ENCODE measurements at places on chromosomes 5 and 9.

- no peak for DNase-seq
Observed at GRCh38 chr5:52710310-52710971, 77.3 kb upstream of the ITGA1 start.

- DNase-seq = no peak
Observed at GRCh38 chr9:69170231-69170630, 3.8 kb upstream of the TJP2 start.

DNA sequence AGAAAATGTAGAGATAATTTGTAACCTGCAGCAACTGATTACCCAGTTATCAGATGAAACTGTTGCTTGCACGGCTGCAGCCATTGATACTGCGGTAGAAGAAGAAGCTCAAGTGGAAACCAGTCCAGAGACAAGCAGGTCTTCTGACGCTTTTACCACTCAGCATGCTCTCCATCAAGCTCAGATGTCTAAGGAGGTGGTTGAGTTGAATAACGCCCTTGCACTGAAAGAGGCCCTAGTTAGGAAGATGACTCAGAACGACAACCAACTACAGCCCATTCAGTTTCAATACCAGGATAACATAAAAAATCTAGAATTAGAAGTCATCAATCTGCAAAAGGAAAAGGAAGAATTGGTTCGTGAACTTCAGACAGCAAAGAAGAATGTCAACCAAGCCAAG is 1.7 kb downstream of the KIF4B start:
- DNase-seq = no peak

DNA sequence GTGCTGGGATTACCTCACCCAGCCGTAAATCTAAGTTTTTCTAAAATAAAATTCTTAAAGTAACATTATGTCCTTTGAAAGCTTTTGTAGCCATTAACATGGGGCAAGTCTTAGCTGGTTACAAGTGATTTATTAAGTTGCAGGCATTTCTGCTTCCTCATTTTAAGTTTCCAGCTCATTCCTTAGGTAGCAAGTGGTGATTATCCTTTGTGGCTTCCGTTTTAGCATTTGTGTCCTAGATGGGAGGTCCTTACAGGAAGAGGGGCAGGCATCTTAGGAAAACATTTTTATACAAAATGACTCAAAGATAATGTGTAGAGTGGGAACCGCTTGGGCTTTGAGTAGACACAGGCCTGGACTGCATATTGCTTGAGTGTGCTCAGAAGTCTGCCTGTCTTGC is 35.0 kb upstream of the ROPN1L start:
- no peak for DNase-seq

DNA sequence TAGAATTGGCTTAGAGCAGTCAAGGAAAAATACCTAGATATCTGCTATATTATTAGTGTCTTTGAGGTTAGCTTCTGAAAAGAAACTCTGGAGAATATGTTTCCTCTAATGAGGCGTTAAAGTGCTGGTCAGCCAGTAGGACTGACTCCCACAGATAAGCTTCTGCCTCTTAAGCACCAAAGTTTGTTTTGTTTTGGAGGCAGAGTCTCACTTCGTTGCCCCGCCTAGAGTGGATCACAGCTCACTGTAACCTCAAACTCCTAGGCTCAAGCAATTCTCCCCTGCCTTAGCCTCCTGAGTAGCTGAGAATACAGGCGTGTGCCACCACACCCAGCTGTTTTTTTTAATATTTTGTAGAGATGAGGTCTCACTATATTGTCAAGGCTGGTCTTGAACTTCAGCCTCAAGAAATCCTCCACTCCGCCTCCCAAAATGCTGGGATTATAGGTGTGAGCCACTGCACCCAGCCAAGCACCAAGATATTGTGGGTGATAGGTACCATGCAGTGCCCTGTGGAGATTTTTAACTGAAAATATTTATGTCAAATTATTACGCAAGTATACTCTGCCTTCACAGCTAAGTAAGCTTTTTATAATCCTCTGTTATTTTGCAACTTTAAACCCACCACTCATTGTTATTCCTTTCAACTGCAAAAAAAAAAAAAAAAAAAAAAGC is 24.7 kb upstream of the TMEM171 start:
- DNase-seq = no peak

GRCh38 chr5:83914199-83914598 is 193.5 kb upstream of the HAPLN1 start:
- DNase-seq = no peak

GRCh38 chr9:20683351-20684034 is 566 bp upstream of the FOCAD start:
- peak; percentile 14 for DNase-seq

DNA sequence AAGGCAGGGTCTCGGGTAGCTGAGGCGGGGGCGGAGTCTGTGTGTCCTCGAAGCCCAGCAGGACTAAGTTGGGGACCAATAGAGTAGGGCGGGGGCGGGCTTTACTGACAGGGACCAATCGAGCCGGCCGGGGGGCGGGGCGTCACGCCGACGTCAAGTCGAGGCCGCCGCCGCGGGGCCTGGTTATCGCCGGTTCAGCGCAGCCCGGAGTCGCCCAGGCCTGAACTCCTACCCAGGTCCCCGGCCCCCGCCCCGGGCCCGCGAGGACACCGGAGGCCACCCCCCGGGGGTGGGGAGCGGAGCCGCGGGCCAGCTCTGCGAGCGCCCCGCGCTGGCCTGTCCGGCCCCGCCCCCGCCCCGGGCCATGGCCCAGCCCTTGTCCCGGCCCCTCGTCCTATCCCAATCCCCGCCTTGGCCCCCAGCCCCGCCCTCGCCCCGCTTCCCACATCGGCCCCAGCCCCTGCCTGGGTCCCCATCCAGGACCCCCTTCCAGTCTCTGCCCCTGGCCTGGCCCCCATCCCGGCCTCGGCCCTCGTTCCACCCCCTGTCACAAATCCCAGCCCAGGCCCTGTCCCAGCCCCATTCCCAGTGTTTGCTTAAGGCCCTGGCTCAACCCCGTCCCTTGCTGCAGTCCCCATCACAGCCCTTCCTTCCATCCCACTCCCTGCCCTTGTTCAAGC is at the start of gene TMEM8B:
Gene TMEM8B (plus strand): TSS at position 145 of the 680 bp plus-strand sequence. CDS start 220 bp downstream, at position 365.
- peak; percentile 87 for DNase-seq

GRCh38 chr9:97272072-97272471 is 35.4 kb upstream of the CCDC180 start:
- DNase-seq = no peak

DNA sequence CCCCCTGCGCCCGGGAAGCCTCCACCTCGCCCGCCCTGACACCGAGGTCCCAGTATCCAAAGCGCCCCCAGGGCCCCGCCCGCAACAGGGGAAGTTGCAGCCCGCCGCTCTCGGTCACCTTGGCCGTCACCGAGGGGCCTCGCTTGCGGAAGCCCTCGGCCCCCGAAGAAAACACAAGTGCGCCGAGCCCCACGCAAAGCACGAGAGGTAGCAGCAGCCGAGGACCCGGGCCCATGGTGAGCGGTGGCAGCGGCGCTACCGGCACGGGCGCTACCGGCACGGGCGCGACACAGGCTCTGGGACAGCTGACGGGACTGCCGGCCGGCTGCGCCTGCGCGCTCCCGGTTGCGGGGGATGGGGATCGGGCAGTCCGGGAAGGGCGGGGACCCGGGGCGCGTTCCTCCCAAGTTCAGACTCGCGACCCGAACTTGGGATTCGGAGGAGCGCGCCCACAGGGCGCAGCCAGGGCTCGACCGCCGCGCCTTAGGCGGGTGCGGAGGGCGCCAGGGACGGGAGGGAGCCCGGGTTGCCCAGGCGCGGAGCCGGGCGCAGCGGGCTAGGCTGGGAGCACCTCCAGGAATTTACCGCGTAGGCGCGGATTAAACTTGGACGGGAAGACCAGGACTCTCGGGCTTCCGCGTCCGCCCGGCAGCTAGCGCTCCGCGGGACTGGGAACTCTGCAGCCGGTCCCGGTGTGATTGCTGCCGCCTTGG is at the start of gene PPIC:
Gene PPIC (minus strand): TSS at position 335 of the 713 bp plus-strand sequence. CDS start 100 bp downstream, at position 235.
- DNase-seq = peak; percentile 24

- DNase-seq = no peak
Observed at GRCh38 chr5:144481861-144482260, 311.2 kb downstream of the KCTD16 start.

DNA sequence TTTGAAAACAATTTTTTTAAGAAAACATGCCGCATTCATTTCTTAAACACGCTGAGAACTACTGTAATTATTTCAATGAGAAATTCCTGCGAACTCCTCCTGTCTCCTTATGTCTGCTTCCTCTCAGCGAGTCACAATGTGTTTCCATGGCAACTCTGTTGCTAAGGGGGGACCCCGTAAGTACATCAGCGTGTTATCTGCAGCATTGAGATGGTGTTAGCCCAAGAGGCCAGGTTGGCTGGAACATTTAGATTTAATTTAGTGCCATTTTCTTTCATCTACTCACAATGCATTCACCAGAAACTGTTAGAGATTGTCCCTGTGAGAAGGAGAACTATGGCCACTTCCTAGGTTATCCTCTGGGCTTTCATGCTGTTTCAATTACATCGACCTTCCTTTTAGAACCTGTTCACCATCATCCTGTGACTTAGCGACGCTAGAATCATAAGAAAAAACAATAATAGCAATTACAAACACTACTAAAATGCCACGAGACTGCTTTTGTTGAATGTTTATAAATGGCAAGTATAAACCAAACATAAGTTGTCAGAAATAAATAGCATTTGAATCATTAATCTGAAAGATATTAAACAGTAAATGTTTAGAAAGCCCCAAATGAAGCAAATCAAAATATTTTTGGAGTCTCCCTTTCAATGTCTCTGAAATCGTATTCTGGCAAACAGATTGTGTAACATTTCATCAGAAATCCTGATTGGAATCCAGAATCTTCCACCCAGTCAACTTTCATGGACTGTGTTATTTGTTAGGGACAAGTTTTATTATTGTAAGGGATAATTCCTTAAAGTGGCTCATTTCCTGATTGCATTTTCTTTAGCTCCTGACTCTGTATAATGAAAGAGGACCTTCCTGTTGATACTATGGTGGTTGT is 39.7 kb upstream of the SHC3 start:
- no peak for DNase-seq

- no peak for DNase-seq
Observed at GRCh38 chr5:163758283-163758711, 252.9 kb downstream of the MAT2B start.

- no peak for DNase-seq
Observed at GRCh38 chr5:175894271-175894670, 22.9 kb downstream of the CPLX2 start.

- DNase-seq = no peak
Observed at GRCh38 chr5:1752881-1753280, 46.8 kb downstream of the MRPL36 start.

GRCh38 chr5:68565427-68565826 is 349.9 kb downstream of the PIK3R1 start:
- peak; percentile 19 for DNase-seq

DNA sequence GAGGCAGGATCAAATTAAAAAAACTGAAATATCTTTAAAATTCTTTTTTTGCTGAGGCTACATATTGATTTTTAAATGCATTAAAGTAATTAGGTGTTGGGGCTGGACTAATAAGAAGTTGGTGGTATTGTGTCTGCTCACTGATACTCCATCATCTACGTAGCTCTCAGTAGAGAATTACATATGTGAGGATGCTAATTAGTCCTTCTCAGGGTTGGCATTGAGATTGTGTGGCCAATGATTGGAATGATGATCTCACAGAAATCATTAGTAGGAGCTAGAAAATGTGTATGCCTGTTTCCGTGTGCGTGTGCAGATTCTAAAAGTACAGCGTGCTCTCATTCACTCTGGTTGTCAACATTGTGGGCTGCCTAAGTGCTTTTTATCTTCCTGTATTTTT is 283.8 kb downstream of the SH3GL2 start:
- DNase-seq = no peak

DNA sequence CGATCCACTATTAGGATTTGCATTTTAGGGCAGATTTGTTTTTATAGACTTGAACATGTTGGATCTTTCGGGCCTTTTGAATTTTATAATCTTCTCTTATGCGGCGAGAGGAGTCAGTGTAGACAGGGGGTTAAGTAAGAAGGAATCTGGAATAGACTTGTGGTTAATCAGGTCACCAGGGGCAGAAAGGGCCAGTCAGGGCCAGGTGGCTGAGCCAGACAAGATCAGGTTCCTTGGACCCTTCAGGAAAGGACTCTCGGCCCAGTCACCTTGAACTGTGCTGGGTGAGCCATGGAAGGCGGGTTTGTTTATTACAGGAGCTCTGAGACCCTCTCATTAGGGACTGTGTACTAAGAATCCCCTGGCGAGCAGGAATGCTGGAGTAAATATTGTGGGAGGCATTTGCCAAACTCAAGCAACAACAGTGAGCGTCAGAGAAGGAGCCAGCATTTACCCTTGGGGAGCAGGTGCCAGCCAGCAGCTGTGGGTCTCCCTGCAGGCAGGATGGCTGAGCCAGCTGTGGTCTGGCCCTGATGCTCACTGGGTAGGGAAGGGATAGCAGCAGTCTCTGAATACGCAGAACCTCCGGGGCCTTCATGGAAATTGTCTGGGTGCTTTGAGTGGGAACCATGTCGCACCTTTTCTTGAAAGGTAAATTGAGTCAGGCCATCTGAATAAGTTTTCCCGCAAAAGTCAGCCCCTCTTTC is 79.2 kb downstream of the UBE2QL1 start:
- DNase-seq = no peak

- DNase-seq = no peak
Observed at GRCh38 chr5:107820429-107820828, 149.7 kb upstream of the EFNA5 start.

- DNase-seq = no peak
Observed at GRCh38 chr9:105178076-105178475, 66.4 kb upstream of the SLC44A1 start.

DNA sequence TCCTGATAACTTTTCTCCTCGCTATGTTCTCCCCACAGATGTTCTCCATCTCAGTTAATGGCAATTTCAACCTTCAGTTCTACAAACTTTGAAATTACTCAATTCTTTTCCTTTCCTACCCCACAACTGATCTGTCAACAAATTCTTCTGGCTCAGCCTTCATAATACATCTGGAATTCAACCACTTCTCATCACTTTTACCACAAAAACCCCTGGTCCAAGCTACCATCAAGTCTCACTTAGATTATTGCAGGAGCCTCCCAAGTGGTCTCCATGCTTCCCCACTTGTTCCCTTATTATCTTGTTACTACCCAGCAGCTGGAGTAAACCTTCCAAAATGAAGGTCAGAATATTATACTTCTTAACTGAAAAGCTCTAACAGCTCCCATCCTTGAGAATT is 110.1 kb downstream of the FBN2 start:
- DNase-seq = no peak

DNA sequence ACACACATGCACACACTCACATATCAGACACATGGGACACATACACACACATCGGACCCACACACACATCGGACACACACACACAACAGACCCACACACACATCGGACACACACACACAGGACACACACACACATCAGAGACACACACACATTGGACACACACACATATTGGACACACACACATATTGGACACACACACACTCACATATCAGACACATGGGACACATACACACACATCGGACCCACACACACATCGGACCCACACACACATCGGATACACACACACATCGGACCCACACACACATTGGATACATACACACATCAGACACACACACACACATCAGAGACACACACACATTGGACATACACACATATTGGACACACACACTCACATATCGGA is 12.8 kb upstream of the LAMC3 start:
- no peak for DNase-seq
